ENCODE measurements at places on chromosomes 7 and 10.

DNA sequence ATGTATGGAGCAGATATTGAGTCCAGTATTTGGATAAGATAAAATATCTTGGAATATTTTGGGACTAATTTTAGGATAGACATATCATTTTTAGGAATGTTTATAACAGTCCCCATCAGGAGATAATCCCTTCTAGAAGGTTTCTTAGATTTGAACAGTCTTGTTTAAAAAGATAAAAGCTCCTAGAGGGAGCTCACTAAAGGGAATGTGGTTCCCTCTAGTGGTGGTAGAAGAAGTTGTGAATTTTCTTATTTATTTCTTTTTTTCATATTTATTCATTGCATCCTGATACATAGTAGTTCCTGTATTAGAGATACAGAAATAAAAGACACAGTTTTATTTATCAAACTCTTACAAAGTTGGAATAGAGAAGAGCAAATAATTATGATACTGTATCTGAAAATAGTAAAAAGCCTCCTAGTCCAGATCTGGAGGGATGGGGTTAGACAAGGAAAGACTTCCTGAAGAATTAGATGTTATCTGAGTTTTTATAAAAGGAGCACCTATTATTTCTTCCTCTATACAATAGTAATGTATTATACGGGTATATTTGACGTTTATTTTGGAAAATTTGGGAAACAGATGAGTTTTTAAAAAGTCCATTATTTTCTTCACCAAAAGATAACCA, 24.5 kb upstream of the KLF14 start:
- no peak for DNase-seq

- no peak for DNase-seq
Observed at GRCh38 chr7:28480595-28480994, 68.3 kb downstream of the CREB5 start.

DNA sequence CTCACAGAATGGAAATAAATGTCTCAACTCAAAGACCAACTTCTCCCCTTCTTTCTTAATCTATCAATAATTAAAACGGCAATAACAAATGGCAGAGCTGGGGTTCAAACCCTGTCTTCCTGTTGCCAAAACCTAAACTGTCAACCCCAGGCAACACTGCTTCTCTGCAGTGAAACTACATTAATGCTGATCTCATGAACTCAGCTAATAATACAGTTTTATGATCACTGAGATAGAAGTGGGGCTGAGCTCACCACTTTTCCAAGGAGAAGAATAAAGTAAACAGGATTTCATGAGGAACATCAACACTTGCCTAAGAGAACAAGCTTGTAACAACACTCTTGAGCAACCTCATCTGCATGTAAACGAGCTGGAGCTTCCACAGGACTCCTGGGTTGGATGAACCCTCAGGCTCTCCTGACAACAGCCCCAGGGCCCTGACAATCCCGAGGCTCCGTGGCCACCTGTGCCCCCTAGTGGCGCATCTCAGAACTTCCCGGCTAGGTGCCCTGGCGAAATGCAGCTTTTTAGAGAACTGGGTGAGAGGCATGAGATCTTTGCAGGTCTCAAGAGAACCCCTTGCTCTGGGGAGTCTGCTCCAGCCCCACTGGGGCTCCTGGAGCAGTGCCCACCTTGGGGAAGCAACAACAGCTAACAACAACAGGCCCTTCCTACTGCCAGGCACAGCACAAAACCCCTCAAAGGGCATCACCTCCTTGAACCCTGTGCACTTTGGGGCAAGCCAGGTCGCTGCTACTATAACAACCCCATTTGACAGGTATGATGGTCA, 169.3 kb downstream of the SH3PXD2A start:
- peak; percentile 86 for DNase-seq

- DNase-seq: no peak
Observed at GRCh38 chr10:106636766-106637491, 527.6 kb downstream of the SORCS1 start.

DNA sequence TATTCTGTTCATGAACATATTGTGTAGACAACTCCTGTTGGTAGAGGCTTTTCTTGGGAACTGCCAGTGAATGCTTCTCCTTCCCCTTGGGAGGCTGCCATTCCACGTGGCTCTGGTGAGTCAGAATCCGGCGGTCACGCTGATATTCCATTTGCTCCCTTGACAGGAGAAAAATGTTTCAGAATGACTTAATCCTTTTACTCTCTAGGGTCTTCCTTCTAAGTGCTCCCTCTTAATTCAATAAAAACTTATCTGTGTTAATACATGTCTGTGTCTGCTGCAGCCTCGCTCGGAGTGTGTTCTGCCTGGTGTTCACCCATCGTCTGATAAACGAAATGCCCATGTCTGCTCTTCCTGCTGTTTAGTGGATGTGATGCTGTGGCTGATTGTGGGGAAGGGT, 278.6 kb downstream of the ARHGAP12 start:
- DNase-seq: no peak

DNA sequence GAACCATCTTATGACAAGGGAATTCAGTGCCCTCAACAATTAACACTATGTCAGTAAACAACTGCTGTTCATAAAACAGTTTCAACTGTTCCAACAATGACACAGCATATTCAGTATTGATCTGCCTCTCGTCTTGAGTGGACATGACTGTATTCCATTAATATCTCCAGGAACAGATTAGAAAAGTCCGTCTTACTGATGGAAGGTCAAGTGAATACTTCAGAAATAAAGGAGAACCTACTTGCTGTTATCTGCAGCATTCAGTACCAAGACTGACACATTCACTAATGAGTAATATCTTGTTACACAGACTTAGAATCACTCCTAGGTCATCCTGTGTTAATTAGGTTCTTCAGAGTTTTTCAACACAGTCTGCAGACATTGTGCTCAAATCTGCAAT, 12.1 kb downstream of the KBTBD2 start:
- no peak for DNase-seq

GRCh38 chr7:5170251-5170650, 19.8 kb upstream of the WIPI2 start:
- no peak for DNase-seq

- no peak for DNase-seq
Observed at GRCh38 chr10:31030800-31031199, 865 bp downstream of the ZNF438 start.

- DNase-seq: no peak
Observed at GRCh38 chr7:32145911-32146310, 75.7 kb upstream of the PDE1C start.

- DNase-seq: no peak
Observed at GRCh38 chr7:29126804-29127203, 19.5 kb downstream of the CPVL start.

DNA sequence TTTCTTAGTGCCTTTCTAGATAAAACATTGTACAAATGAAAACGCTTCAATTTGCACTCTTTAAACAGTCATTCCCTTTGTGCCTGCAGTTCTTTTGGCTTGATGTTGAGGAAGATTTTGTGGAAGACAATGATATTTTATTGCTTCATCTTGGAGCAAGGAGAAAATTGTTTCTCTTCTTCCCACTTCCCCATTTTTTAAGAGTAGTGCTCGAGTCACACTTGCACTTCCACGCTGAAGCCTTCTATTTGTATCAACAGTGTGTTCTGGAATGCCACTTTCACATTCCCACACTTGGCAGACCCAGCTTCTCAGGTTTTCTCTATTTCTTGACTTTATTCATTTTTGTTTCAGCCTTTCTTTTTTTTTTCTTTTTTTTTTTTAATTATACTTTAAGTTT, 369.3 kb downstream of the PAXIP1 start:
- DNase-seq: no peak

GRCh38 chr7:69749372-69749979, 151.2 kb downstream of the AUTS2 start:
- DNase-seq: no peak

- DNase-seq: no peak
Observed at GRCh38 chr10:77383861-77384553, 253.6 kb downstream of the KCNMA1 start.

GRCh38 chr7:134778941-134779740, at the start of gene CALD1:
Gene CALD1 (plus strand): TSS chr7:134779634. CDS start chr7:134867734, 88,100 bp downstream.
- no peak for DNase-seq

- DNase-seq: no peak
Observed at GRCh38 chr10:5199398-5199797, 2.8 kb downstream of the AKR1C4 start.

DNA sequence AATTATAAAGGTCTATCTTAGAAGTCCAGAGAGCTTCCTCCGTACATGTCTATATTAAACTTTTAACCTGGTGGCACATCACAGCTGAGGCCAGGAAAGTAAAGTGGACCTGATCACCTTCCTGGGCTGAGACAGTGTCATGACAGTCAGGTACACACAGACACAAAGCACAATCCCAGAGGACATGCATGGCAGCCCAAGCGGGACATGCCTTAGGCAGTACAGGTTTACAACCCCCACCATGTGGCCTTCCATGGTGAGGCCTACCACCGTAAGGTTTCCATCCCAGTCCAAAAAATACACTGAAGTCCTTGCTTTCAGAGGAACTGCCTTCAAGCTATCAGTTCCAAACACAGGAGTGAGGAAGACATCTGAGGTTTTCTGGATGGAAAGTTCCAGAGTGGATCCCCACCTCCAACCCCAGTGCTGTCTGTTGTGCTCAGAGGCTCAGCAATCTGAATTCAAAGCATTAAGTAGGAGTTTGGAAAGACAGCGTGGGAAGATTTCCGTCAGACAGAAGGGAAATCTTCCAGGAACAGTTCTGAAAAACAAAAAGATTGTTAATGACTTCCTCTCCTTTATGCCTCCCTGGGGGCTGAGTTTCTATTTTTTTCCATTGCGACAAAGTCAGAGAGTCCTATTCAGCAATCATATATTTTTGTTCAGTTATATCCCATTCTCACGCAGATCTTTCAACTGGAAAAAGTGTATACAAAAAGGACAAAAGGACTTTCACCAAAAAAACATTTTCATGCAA, 20.1 kb downstream of the IFIT3 start:
- DNase-seq: no peak

- DNase-seq: no peak
Observed at GRCh38 chr7:124924906-124925305, 4.7 kb downstream of the POT1 start.

- DNase-seq: no peak
Observed at GRCh38 chr7:4200546-4201094, 481.5 kb upstream of the FOXK1 start.

- peak; percentile 39 for DNase-seq
Observed at GRCh38 chr10:116802876-116803275, 46.4 kb upstream of the ENO4 start.

DNA sequence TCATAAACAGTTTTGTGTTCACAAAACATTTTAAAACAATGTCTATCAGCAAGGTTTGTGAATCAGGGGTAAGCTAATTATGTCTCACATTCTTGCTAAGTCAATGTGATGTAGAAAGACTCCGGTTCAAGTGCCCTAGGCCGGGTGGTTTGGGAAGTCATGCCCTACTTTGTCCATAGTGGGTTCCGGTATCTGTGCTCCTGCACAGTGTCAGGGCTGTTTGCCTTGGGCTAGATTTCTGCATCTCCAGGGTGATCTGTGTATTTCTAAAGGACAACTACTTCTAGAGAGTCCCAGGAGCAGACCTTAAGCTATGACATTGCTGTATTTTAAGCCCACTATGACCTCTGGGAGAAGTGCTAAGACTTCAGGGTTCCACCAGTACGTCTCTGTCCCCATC, 504.1 kb downstream of the PLXNA4 start:
- DNase-seq: no peak

- peak; percentile 61 for DNase-seq
Observed at GRCh38 chr10:86657396-86658011, 3.2 kb downstream of the OPN4 start.

DNA sequence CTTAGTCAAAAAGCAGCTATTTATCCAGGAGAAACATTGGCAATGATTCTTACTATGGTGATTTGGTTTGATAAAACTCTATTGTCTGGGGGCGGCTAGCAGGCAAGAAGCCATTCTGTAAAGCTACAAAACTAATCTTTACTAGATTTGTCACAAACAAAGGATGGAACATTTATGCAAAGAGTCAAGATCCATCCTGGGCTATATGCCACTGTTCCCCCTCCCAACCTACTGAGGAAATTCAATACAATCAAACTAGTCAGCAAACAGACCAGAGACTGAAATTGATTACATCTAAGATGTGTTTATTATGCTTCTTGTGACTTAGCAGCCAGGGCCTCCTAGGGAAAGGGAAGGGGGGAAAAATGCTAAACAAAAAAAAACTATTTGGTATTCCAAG, 397.6 kb downstream of the GPAM start:
- DNase-seq: no peak

GRCh38 chr10:35795131-35795824, 153.2 kb upstream of the FZD8 start:
- no peak for DNase-seq

DNA sequence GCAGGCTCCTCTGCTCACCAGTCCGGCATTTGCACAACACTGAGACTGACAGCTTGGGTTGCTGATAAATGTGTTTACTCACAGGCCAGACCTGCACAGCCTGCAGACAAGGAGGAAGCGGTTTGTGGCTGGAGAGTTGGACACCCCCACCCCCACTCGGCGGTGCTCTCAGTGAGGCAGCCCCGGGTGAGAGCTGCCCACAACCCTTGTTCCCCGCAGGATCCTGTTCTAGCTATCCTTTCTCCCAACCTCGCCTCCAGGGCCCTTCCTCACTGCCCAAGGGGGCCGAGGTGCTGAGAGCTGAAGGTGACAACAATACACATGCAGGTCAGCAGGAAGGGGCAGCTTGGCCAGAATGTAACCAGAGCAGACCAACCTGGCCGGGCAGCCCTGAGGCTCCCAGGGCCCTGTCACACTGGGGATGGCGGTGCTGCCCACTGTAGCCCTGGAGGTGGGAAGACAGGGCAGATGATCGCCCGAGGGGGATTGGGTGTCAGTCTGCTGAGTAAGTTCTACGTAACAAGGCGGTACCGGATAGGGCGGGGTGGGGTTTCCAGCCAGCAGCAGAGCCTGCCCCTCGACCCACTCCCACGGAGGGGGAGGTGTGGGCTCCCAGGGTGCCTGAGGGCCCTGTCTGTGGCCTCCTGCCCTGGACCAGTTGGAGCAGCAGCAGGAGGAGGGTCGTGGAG, 2.1 kb upstream of the ADAM8 start:
- peak; percentile 78 for DNase-seq

DNA sequence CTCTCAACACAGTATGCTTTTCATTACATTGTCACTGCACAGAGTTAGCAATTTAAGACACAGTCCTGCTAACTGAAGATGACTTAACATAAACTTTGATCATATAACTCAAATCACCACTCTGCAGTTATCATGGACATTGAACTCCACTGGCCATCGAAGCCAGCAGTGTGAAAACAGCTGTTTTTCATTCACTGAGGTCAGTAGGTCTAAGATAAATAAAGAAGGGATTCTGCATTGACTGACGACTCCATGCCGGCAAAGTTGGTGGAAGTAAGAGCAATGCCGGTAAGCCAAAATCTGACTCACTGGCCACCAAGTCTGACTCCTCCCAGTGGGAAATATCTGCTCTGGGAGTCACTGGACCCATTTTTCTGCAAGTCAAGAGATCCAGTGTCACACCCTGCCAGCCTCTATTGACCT, 449.9 kb upstream of the ANKRD30A start:
- no peak for DNase-seq

DNA sequence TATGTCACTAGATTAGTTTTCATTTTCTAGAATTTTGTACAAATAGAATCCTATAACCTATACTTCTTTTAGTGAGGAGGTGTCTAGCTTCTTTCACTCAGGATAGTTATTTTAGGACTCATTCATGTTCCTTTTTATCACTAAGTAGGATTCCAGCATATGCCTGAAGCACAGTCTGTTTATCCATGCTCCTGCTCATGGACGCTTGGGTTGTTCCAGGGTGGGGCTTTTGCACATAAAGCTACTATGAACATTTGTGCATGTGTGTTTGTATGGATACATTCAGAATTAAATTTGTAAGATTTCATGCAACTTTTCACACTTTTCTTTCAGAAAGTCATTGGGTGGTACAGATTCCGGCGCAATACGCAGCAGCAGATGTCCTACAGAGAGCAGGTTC, 24.6 kb downstream of the ABRAXAS2 start:
- DNase-seq: no peak

GRCh38 chr7:38844952-38845563, 63.9 kb downstream of the VPS41 start:
- DNase-seq: no peak
